HepG2 (cell line): ENCODE measurements at places on chromosomes 1 and 21.

DNA sequence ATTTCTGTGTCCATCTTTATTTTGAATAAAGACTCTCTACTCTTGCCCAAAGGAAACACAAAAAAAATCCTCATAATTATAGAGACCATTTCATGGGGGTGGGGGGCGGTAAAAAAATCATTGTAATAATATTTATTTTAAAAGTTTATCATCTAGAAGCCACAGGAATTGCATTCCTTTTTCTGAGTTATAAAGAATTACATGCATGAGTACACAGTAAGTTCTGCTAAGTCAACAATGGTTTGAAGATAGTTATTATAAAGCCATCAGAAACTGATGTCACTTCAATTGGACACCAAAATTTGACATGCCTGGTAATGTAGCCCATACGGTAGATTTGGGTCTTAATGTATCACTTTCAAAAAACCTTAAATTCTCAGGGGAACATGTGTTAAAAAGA is 478.1 kb upstream of the NR5A2 start:
- DNase-seq = no peak

DNA sequence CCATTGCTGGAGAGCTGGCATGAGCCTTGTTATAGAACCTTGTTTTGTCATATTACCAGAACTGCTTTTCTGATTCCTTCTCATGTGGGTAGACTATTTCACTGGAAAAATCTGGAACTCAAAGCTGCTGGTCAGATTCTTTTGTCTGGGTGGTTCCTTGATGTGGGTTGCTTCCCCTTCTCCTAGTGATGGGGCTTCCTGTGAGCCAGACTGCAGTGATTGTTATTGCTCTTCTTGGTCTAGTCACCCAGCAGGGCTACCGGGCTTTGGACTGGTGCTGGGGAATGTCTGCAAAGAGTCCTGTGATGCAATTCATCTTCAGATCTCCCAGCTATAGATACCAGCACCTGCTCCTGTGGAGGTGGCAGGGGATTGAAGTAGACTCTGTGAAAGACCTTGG is 59.4 kb downstream of the GPR137B start:
- no peak for DNase-seq

DNA sequence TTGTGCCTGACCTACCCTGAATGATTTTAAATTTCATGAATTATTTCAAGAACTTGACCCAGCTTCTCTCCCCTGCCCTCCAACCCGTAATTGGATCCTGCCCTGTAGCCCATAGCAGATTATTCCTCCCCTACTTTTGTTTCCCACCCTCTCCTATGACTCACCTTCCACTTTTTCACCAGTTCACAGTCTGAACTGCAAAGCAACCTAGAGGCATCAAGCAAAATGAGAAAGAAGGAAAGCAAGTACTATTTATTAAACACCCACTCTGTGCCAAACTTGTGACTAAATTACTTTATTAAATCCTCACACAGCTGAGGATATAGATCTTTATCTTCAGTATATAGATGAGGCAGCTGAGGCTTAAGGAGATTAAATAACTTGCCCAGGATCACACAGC is 20.7 kb upstream of the IKBKE start:
- no peak for DNase-seq

DNA sequence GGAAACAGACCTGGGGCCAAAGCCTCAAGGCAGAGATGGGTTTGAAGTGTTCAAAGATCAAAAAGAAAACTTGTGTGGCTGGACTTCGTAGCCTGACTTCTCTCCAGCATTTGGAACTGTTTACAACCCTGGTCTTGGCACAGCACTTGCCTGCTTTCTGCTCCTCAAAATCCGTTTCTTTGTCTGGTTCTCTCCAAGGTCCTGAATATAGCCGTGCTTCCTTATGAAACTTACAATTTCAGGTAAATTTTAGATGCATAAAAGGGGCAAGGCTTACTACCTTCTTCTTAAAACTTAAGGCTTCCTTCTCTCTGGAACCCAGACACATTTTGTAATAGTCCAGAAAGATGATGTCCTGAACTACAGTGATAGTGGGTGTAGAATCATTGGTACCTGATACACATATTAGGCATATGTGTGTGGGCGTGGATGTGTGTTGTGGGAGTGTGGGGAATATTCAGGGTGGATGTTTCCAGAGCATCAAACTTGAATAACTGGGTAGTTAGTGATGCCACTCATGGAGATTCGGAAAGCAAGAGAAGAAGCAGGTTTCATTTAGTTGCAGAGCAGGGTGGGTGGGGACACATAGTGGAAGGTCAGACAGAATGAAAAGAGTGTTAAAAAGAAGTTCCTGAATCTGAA is 26.4 kb upstream of the FAM78B start:
- no peak for DNase-seq

- DNase-seq = no peak
Observed at GRCh38 chr21:34086887-34087306, 13.5 kb downstream of the MRPS6 start.

GRCh38 chr1:111920221-111921024 is 69.0 kb downstream of the KCND3 start:
- no peak for DNase-seq

DNA sequence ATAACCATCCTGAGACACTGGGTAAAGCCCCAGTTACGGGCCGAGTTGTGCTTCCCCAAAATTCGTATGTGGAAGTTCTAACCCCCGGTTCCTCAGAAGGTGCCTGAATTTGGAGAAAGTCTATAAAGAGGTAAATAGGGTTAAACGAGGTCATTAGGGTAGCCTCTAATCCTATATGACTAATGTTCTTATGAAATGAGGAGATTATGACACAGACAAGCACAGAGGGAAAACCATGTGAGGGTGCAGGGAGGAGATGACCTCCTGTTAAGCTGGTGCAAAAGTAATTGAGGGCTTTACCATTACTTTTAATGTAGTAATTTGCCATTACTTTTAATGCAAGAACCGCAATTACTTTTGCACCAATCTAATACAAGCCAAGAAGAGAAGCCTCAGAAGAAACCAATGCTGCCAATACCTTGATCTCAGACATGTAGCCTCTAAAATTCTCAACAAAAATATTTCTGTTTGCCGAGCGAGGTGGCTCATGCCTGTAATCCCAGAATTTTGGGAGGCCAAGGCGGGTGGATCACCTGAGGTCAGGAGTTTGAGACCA is 260.8 kb downstream of the GPATCH2 start:
- DNase-seq = no peak
